ENCODE measurements at places on chromosomes 4 and X. TPM values are rescaled to one million over a fixed set of nuclear protein-coding genes. Genes with fewer than 3 reads are reported as not detected.

DNA sequence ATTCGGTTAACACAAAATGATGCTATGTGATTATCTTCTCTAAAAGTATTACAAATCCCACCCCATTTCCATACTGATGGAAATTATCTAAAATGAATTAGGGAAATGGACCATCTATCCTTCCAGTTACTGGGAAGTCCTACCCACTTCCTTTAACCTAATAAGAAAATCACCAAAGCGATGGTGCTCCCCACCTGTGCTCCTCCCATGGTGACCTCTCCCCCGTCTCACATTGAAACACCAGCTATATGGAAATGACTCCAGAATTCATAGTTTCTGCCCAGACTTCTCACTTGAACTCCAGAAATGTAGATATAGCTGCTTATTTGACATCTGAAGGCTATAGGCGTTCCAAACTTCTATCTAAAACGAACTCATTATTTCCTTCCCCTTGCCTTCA lies 48.5 kb downstream of the CCKAR start:
- H3K27ac ChIP-seq: no peak overlapping the region
- H3K27me3 ChIP-seq: peaks cover 8% of the 10 kb centered on the region
- H3K36me3 ChIP-seq: peaks cover 2% of the 10 kb centered on the region

- no peaks in the 10 kb centered on the region for H3K27me3 ChIP-seq
- no peaks in the 10 kb centered on the region for H3K4me1 ChIP-seq
- DNase-seq: no peak
- H3K4me3 ChIP-seq: no peak overlapping the region
- no peak overlapping the region for H3K27ac ChIP-seq
These were observed 13.7 kb downstream of the KLKB1 start for GRCh38 chr4:186240848-186241491.

DNA sequence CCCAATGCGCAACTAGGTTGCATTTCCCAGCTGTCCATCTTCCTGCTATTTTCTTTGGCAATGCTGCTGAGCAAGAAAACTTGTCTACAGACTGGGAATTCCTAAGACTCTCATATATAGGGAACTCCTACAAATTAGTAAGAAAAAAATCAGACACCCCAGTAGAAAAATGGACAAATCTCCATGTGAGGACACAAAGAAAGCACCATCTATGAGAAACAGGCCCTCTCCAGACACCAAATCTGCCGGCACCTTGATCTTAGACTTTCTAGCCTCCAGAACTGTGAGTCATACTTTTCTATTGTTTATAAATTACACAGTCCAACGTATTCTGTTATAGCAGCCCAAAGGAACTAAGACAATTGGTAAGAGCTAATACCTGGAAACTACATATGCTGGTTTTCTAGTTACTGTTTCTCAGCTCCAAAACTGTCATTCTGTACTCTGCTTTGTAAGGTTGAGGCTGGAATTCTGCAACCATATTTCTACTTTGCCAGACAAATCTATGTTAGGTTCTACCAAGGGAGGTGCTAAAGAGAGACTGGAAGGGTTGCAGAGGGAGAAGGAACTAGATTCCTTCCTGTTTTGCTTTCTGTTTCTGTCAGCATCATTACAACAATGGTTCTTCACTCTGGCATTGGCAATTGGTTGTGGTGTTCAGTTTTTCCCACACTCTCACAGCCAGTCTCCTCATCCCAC lies 35.7 kb upstream of the FAM241A start:
- no peak overlapping the region for H3K27ac ChIP-seq
- peaks cover 9% of the 10 kb centered on the region for H3K4me1 ChIP-seq
- no peaks in the 10 kb centered on the region for H3K27me3 ChIP-seq
- H3K4me3 ChIP-seq: no peak overlapping the region
- no peak for DNase-seq

GRCh38 chr4:15003891-15004738 lies 1.8 kb downstream of the CPEB2 start:
- H3K36me3 ChIP-seq: peaks cover 15% of the 10 kb centered on the region
- H3K27ac ChIP-seq: peak overlapping the region; percentile 75
- peak overlapping the region; percentile 93 for H3K4me3 ChIP-seq
- no peaks in the 10 kb centered on the region for H3K27me3 ChIP-seq
- H3K4me1 ChIP-seq: peaks cover 28% of the 10 kb centered on the region
- peak; percentile 55 for DNase-seq

The SLAIN2 gene
- total RNA-seq: 61.6 TPM

The NRK gene
- total RNA-seq: not detected
